ENCODE measurements at places on chromosomes 3 and 15.

DNA sequence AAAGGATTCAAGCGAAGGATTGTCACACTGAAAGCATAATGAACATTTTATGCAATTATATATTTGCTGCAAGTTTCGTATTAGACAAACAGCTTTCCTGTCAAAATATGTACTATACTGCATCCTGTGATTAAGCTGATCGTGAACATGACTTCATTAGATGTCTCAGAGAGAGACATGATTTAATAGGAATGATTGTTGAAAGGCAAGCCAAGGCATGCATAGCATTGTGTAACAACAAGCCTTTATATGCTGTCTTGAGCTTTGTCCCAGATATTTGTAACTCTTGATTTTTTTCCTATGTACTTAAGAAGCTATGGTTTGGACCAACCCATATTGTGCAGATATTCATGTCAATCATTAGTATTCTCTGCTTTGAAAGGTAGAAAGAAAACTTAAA, 309.1 kb downstream of the KCNH8 start:
- DNase-seq: no peak

DNA sequence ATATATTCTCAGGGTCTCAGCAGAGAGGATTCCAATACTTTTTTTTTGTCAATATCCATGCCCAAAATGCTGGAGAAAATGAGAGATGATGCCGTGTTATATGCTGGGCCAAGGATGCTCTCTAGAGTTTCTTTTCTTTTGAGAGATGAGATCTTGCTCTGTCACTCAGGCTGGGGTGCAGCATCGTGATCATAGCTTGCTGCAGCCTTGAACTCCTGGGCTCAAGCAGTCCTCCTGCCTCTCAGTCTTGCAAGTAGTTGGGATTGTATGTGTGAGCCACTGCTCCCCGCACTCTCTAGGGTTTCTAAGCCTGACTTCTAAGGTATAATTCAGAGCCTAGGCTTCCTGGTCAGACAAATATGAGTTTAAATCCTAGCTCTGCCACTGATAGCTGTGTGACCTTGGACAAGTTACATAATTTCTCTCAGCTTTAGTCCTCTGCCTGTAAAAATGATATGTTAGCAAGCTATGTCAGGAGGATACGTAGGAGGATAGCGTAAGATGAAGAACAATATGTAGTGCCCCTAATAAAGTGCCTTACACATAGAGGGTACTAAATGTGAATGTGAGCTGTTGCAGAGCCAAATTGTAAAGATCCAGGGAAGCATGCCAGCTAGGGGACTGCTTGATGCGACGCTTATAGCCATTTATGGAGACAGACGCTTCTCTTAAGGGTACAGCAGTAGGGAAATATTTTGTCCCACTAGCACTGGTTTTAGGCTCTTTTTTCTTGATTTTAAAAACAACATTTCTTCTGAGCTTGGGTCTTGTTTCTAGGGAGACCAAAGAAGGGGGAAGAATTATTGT, 7.4 kb downstream of the STARD9 start:
- DNase-seq: no peak

GRCh38 chr3:20742903-20743552, 557.0 kb upstream of the SGO1 start:
- DNase-seq: no peak

- DNase-seq: no peak
Observed at GRCh38 chr3:124336067-124336656, 344.2 kb upstream of the ROPN1 start.

- no peak for DNase-seq
Observed at GRCh38 chr15:77251662-77252061, 168.2 kb downstream of the PEAK1 start.
